Astrocyte (in vitro differentiated cells and primary cell): ENCODE measurements at places on chromosomes 4 and X. TPM values are rescaled to one million over a fixed set of nuclear protein-coding genes. Genes with fewer than 3 reads are reported as not detected.

GRCh38 chrX:47234583-47234982 lies 1.8 kb downstream of the USP11 start:
- peak overlapping the region; percentile 99 for H3K27ac ChIP-seq
- H3K4me1 ChIP-seq: peaks cover 9% of the 10 kb centered on the region
- H3K36me3 ChIP-seq: peaks cover under 1% of the 10 kb centered on the region
- DNase-seq: no peak
- H3K4me3 ChIP-seq: peak overlapping the region; percentile 84
- no peaks in the 10 kb centered on the region for H3K27me3 ChIP-seq

DNA sequence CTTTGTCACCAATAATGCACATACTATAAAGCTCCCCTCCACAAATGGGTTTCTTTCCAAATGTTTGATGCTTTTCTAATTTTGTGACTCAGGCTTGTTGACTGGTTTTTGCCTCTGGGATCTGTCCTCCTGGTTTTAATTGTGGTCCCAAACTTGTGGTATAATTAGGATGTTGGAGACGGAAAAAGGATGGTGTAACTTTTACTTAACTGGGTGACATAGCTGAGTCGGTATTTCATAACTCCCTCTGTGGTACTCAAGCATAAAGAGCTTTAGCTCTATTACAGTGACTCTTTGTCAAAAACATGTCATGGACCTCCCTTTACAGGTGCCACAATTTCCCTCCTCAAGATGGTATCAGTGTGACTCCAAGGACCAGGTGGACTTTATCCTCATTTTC lies 119.7 kb upstream of the RBPJ start:
- no peaks in the 10 kb centered on the region for H3K27me3 ChIP-seq
- no peaks in the 10 kb centered on the region for H3K36me3 ChIP-seq
- H3K27ac ChIP-seq: no peak overlapping the region
- no peak for DNase-seq
- H3K4me1 ChIP-seq: peaks cover 19% of the 10 kb centered on the region
- H3K4me3 ChIP-seq: no peak overlapping the region

- peaks cover 7% of the 10 kb centered on the region for H3K27me3 ChIP-seq
- no peak overlapping the region for H3K4me3 ChIP-seq
- no peak overlapping the region for H3K27ac ChIP-seq
- no peaks in the 10 kb centered on the region for H3K4me1 ChIP-seq
Measured at GRCh38 chr4:74669702-74670101, 124.6 kb downstream of the BTC start.

DNA sequence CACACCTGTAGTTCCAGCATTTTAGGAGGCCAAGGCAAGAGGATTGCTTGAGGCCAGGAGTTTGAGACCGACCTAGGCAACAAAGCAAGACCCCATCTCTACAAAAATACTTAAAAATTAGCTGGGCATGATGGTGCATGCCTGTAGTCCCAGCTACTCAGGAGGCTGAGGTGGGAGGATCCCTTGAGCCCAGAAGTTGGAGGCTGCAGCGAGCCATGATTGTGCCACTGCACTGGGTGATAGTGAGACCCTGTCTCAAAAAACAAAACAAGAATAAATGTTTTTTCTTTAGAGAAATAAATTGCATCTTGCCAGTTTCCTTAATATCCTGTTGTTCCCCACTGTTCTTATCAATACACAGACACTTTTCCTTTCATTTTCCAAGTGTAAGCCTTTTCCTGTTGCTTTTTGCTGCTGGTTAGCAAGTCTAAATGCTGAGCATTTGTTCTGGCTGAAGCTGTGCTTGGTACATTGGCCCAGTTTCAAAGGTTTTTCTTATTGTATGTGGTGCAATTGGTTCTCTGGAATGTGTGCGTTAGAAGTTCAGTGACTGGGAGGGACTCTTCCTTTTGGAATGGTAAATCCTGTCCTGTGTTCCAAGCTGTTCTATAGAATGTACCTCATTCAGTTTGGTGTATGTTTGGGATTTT lies 98.2 kb downstream of the AFF1 start:
- no peak overlapping the region for H3K27ac ChIP-seq
- peak; percentile 81 for DNase-seq
- no peak overlapping the region for H3K4me3 ChIP-seq
- peaks cover 30% of the 10 kb centered on the region for H3K4me1 ChIP-seq

DNA sequence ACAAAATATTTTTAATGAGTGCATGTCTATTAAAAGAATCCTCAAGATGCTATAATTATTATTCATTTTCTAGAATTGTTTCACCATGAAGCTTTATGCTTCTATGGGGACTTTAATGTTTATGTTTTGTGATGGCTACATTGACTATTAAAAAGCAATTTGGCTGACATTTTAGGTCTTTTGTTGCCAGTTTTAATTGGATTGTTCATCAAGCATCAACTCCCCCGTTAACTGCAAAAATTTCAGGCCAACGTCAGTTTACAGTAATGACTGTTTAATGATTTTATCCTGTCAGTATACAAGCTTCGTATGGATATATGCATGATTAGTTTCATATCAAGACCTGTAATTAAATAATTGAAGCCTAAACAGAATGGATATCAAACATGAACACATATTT lies 422.8 kb downstream of the SH2D1A start:
- H3K27ac ChIP-seq: no peak overlapping the region
- DNase-seq: no peak
- H3K27me3 ChIP-seq: no peaks in the 10 kb centered on the region
- H3K36me3 ChIP-seq: no peaks in the 10 kb centered on the region
- no peak overlapping the region for H3K4me3 ChIP-seq

GRCh38 chr4:153661215-153661822 lies 22.8 kb upstream of the TLR2 start:
- H3K27ac ChIP-seq: no peak overlapping the region
- no peaks in the 10 kb centered on the region for H3K36me3 ChIP-seq
- H3K27me3 ChIP-seq: no peaks in the 10 kb centered on the region
- H3K4me1 ChIP-seq: no peaks in the 10 kb centered on the region
- DNase-seq: no peak

DNA sequence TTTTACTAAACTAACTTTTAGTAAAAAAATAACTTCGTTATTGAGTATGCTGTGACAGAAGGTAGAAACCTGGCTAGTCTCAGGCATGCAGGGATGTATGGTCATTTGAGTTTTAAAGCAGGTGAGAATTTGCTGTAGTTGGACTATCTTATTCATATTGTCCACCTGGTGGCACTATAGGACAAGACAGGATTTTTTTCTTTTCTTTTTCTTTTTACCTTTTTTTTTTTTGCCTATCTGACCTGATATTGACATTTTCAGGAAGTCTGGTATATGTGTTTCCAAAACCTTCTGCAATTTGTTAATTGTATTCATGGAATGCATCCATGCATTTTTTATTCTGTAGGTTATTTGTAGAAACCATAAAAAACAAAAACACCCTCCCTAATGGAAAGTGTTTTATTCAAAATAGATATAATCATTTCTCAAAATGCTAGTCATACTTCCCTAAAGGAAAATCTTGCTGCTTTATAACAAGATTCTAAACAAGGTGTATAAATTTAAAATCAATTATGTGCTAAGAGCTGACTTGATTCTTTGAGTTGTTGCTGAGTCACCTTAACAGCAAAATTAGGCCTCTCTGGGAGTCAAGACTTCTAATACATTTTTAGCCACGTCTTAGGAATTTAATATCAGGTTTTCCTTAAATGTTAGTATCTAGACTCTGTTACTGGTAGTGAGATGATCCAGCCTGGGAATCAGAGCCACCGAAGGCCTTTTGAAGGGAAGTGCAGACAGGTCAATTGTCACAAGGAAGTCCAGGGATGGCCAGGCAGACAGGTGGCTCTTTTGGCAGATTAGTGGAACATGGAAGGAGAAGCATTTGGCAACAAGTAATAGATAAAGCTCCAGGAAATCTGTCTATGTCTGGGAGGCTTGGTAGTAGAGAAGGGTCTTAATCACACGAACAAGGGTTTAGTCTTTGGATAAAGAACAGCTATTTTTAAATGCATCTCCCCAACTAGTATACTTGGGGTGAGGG lies 201.3 kb upstream of the GNPDA2 start:
- peak; percentile 1 for DNase-seq
- no peak overlapping the region for H3K27ac ChIP-seq
- H3K36me3 ChIP-seq: no peaks in the 10 kb centered on the region
- no peak overlapping the region for H3K4me3 ChIP-seq

GRCh38 chr4:121252224-121252806 lies 88.2 kb upstream of the TNIP3 start:
- H3K27me3 ChIP-seq: no peaks in the 10 kb centered on the region
- peaks cover 12% of the 10 kb centered on the region for H3K4me1 ChIP-seq
- no peaks in the 10 kb centered on the region for H3K36me3 ChIP-seq
- no peak overlapping the region for H3K4me3 ChIP-seq
- no peak overlapping the region for H3K27ac ChIP-seq

DNA sequence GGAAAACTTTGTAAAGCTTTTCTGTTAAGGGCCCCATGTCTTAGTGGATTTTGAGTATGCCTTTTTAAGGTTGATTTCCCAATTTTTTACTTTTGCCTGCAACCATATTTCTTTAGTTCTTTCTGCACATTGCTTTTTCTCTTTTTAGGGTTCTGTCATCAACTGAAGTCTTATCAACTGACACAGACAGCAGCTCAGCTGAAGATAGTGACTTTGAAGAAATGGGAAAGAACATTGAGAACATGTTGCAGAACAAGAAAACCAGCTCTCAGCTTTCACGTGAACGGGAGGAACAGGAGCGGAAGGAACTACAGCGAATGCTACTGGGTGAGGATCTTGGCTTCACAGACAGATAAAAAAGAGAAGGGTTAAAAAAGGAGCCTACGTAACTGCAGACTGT lies 27.8 kb downstream of the TAF1 start:
- no peaks in the 10 kb centered on the region for H3K27me3 ChIP-seq
- no peaks in the 10 kb centered on the region for H3K4me1 ChIP-seq
- H3K36me3 ChIP-seq: peaks cover 27% of the 10 kb centered on the region

- no peak for DNase-seq
- no peaks in the 10 kb centered on the region for H3K36me3 ChIP-seq
- no peak overlapping the region for H3K27ac ChIP-seq
- no peaks in the 10 kb centered on the region for H3K27me3 ChIP-seq
Measured at GRCh38 chr4:74219240-74219639, 61.3 kb downstream of the MTHFD2L start.

DNA sequence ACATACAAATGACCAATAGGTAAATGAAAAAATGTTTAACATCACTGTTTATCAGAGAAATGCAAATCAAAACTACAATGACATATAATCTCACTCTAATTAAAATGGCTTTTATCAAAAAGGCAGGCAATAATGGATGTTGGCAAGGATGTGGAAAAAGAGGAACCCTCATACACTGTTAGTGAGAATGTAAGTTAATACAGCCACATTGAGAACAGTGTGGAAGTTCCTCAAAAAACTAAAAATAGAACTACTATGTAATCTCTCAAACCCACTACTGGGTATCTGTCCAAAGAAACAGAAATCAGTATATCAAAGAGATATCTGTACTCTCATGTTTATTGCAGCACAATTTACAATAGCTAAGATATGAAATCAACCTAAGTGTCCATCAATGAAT lies 165.9 kb upstream of the HHIP start:
- H3K4me3 ChIP-seq: no peak overlapping the region
- DNase-seq: no peak
- no peaks in the 10 kb centered on the region for H3K4me1 ChIP-seq
- no peaks in the 10 kb centered on the region for H3K36me3 ChIP-seq
- H3K27me3 ChIP-seq: no peaks in the 10 kb centered on the region

- H3K4me3 ChIP-seq: no peak overlapping the region
- peaks cover 7% of the 10 kb centered on the region for H3K4me1 ChIP-seq
- no peak for DNase-seq
- no peak overlapping the region for H3K27ac ChIP-seq
- peaks cover 70% of the 10 kb centered on the region for H3K27me3 ChIP-seq
Measured at GRCh38 chr4:84491481-84491880, 7.6 kb downstream of the NKX6-1 start.

GRCh38 chrX:96382018-96382417 lies 302.6 kb upstream of the DIAPH2 start:
- DNase-seq: no peak
- no peak overlapping the region for H3K27ac ChIP-seq
- no peak overlapping the region for H3K4me3 ChIP-seq
- H3K36me3 ChIP-seq: no peaks in the 10 kb centered on the region

GRCh38 chrX:38138900-38139299 lies 81.8 kb downstream of the SRPX start:
- no peak for DNase-seq
- no peaks in the 10 kb centered on the region for H3K4me1 ChIP-seq
- H3K27ac ChIP-seq: no peak overlapping the region
- H3K27me3 ChIP-seq: no peaks in the 10 kb centered on the region

DNA sequence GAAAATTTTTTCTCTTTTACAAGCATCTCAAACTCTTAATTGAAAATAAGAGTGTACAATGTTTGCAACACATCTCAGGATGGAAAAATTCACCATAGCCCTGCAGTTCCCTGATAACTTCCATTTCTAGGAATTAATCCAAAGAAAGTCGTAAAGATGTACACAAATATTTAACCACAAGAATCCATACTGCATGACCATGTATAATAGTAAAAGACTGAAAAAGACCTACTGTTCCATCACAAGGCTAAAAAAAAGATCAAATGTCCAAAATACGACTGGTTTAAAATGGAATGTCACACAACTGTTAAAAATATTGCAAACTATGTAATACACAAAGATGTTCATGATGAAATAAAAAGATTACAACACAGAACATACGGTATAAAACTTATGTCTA lies 32.1 kb downstream of the HUWE1 start:
- no peak for DNase-seq
- peaks cover 19% of the 10 kb centered on the region for H3K36me3 ChIP-seq
- H3K27me3 ChIP-seq: no peaks in the 10 kb centered on the region
- H3K4me1 ChIP-seq: no peaks in the 10 kb centered on the region
- no peak overlapping the region for H3K4me3 ChIP-seq

GRCh38 chr4:7197910-7198309 lies 5.6 kb downstream of the SORCS2 start:
- no peak overlapping the region for H3K27ac ChIP-seq
- H3K36me3 ChIP-seq: no peaks in the 10 kb centered on the region
- no peak overlapping the region for H3K4me3 ChIP-seq
- DNase-seq: no peak
- no peaks in the 10 kb centered on the region for H3K27me3 ChIP-seq

DNA sequence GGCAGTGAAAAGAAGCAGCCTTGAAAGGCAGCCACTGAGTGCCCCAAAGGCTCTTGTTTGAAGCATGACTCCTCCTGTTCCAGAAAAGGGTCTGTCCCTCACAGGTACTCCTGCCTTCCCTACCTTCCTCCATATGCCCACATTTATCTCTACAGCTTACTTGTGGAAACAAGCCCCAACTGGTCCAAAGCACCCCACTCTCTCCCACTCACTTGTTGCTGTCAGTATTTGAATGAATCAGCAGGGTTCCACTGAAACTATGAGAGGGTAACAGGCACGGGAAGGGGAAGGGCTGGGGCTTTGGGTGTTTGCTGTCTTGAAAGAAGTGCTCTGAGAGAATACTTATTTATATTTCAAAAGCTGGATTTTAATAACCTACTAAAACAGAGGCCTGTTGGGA lies 34.9 kb downstream of the GPR143 start:
- H3K4me3 ChIP-seq: no peak overlapping the region
- H3K27ac ChIP-seq: no peak overlapping the region
- H3K36me3 ChIP-seq: no peaks in the 10 kb centered on the region
- H3K4me1 ChIP-seq: no peaks in the 10 kb centered on the region

GRCh38 chrX:150119323-150119722 lies 181.0 kb upstream of the EOLA2 start:
- no peaks in the 10 kb centered on the region for H3K4me1 ChIP-seq
- H3K27me3 ChIP-seq: no peaks in the 10 kb centered on the region
- no peak overlapping the region for H3K4me3 ChIP-seq
- H3K36me3 ChIP-seq: no peaks in the 10 kb centered on the region

Gene TMEM255A
- 1.7 and 4.6 TPM in 2 replicates for total RNA-seq

Gene CPLX1
- 0.41 and 1.9 TPM in 2 replicates for total RNA-seq

Gene GAGE12E
- total RNA-seq: not detected in 2 replicates

Gene TLL1
- total RNA-seq: 1.9 and 2.7 TPM in 2 replicates

Gene PNMA3
- total RNA-seq: 0.82 and 0.93 TPM in 2 replicates

Gene HSD17B13
- 0.09 TPM in 1 of 2 replicates, not detected in the other for total RNA-seq

Gene KLKB1
- total RNA-seq: 0.31 TPM in 1 of 2 replicates, not detected in the other

Gene ABCD1
- 27.2 and 30.5 TPM in 2 replicates for total RNA-seq

Gene CPEB2
- 46.8 and 47.3 TPM in 2 replicates for total RNA-seq

Gene NLGN3
- 0.84 and 0.93 TPM in 2 replicates for total RNA-seq

Gene TEX11
- total RNA-seq: not detected in 2 replicates
